ENCODE measurements at places on chromosomes 13 and 19.

- no peak for DNase-seq
These were observed 608.6 kb upstream of the MIR17HG start for GRCh38 chr13:90738881-90739280.

- no peak for DNase-seq
These were observed 5.7 kb downstream of the ERF start for GRCh38 chr19:42249149-42249750.

DNA sequence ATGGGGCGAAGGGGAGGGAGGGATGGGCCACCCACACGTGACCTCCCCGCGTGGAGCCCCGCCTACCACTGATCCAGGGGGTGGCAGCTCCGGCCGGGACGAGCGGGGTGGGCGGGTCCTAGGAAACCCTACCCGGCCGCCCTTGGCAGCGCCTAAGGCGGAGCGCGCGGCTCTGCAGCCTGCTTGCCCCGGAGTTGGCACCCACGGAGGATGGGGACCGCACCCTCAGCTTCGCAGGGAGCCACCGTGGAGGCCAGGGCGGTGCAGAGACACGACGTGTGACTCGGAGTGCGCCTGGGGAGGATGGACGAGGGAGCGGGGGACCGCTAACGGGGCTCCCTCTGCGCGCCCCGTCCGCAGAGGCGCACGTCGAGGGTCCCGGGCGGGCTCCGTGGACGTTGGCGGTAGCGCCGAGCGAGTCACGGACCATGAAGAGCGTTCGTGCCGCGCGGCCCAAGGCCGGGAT, at the start of gene RGS9BP:
RGS9BP (plus strand) TSS at position 129 of the 466 bp plus-strand sequence. CDS start 416 bp downstream, outside the sequence.
- peak; percentile 92 for DNase-seq

GRCh38 chr19:1847684-1848398, 442 bp downstream of the REXO1 start:
- DNase-seq: no peak

DNA sequence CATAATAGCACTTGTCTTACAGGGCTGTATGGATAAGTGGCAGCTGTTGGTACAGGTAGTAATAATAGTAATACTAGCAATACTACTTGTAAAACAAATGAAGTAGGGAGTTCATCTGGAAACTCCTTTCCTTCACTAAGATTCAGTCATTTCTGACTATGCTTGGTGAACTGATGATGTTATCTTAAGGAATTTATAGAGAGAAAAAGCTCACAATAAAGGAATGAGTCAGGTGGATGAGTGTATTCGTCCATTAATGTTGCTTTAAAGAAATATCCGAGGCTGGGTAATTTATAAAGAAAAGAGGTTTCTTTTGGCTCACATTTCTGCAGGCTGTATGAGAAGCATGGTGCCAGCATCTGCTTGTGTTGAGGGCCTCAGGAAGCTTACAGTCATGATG, 477.3 kb downstream of the KLF12 start:
- no peak for DNase-seq

GRCh38 chr19:46180701-46181387, 32.8 kb downstream of the IGFL2 start:
- no peak for DNase-seq

- no peak for DNase-seq
These were observed 110.2 kb downstream of the STK24 start for GRCh38 chr13:98466634-98467236.

DNA sequence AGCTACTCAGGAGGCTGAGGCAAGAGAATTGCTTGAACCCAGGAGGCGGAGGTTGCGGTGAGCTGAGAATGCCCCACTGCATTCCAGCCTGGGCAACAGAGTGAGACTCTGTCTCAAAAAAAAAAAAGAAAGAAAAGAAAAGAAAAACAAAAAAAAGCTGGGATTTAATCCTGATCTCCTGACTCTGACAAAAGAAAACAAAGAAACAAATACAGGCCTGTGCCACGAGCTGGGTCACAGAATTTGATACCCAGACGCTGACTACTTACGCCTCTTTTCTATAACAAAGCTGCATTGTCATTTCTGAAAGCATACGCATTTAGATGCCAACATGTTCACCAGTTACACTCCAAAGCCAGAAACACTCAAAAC, 18.2 kb upstream of the GTF2F2 start:
- no peak for DNase-seq

GRCh38 chr13:63435667-63436324, 2020.1 kb upstream of the PCDH20 start:
- DNase-seq: no peak

- DNase-seq: no peak
These were observed 56.6 kb upstream of the DOCK9 start for GRCh38 chr13:99034333-99035085.

GRCh38 chr19:28118235-28118634, 1094.7 kb downstream of the UQCRFS1 start:
- no peak for DNase-seq

DNA sequence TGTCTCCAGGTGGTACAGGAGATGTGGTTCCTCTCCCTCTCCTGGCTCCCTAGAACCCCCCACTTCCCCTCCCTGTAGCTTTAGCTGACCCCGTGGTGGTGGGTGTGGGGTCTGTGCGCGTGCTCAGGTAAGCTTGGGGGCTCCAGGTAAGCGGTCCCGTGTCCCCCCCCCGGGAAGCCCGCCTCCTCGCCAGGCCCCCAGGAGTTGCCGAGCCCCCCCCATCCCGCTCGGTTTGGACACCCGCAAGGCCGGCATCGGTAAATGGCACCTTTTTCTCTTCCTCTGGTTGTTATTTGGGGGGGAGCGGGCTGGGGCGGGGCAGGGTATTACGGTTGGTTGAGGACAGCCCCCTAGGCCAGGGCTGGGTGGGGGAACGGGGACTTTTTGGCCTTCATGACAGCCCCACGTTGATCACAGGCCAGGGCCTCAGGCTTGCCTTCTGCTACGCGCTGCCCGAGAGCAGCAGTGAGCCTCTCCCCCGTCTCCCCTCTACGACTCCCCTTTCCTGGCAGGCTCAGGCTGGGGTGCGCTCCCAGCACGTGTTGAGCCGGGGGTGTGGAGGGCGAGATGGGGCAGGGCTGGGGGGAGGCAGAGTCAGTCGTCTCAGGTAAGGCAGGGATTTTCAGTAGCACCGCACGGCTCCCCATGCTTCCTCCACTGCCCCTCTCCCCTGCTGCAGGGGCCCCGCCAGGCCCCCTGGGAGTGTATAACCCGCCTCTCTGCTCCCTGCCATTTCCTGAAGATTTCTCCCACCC, 10.7 kb upstream of the LIN7B start:
- no peak for DNase-seq

GRCh38 chr19:30558793-30559192, 186.6 kb downstream of the ZNF536 start:
- no peak for DNase-seq

GRCh38 chr13:104584481-104584880, 1518.3 kb upstream of the SLC10A2 start:
- DNase-seq: no peak

DNA sequence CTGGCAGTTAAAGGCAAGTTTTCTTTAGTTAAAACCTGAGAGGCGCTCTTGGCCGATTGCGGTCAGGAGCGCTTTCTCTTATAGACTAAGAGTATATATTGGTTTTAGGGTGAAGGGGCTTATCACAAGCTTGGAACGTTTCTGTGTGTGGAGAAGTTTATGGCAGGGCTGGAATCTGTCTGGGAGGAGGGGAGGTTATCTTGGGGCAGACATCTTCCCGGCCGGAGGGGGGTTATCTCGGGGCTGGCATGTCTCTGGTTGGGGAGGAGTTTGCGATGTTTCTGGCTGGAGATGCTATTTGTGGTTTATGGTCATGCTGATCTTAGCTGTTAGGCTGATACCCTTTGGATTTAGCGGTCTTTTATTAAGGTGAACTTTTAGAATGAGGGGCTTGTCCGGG, 18.3 kb downstream of the KDM4B start:
- DNase-seq: no peak

GRCh38 chr19:4768934-4769777, 22.4 kb upstream of the FEM1A start:
- no peak for DNase-seq

GRCh38 chr19:6238256-6238642, 41.5 kb downstream of the MLLT1 start:
- no peak for DNase-seq

GRCh38 chr19:5290336-5291262, 50.0 kb downstream of the PTPRS start:
- DNase-seq: no peak

- DNase-seq: no peak
These were observed 74.5 kb upstream of the NBEA start for GRCh38 chr13:34867590-34867989.

DNA sequence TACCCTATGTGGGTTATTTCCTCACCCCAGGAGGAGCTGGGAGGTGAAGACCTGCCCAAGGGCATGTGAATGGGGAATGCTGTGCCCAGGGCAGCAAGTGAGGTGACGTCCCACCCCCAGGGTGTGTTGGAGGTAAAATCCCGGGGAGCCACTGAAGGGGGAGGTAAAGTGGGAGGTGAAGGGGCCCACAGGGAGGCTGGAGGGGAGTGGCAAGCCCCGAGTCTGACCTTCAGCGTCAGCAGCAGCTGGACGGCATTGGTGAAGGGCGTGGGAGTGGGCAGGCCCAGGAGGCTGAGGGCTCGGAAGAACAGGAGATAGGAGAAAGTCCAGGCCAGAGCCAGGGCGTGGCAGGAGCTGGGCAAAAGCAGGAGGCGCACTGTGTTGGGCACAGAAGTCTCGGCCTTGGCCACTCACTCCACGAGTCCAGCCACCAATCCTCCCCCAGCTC, 2.4 kb downstream of the MBOAT7 start:
- DNase-seq: no peak

DNA sequence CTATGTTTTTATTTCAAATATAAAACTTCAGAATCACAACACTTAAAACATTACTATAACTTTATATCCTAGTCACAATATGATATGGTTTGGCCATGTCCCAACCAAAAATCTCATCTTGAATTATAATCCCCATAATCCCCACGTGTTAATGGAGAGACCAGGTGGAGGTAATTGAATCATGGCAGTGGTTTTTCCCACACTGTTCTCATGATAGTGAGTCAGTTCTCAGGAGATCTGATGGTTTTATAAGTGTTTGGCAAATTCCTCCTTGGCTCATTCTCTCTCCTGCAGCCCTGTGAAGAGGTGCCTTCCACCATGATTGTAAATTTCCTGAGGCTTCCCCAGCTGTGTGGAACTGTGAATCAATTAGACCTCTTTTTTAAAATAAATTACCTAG, 307.6 kb downstream of the SPRY2 start:
- DNase-seq: no peak

- no peak for DNase-seq
These were observed 211.7 kb downstream of the DCT start for GRCh38 chr13:94267581-94268366.
